ENCODE measurements at places on chromosomes 5 and 9.

- DNase-seq = no peak
Observed at GRCh38 chr5:164809821-164810220, 1304.4 kb downstream of the MAT2B start.

GRCh38 chr9:121210536-121210935, 8.9 kb upstream of the RAB14 start:
- no peak for DNase-seq

GRCh38 chr9:4055032-4055431, 244.8 kb downstream of the GLIS3 start:
- no peak for DNase-seq

DNA sequence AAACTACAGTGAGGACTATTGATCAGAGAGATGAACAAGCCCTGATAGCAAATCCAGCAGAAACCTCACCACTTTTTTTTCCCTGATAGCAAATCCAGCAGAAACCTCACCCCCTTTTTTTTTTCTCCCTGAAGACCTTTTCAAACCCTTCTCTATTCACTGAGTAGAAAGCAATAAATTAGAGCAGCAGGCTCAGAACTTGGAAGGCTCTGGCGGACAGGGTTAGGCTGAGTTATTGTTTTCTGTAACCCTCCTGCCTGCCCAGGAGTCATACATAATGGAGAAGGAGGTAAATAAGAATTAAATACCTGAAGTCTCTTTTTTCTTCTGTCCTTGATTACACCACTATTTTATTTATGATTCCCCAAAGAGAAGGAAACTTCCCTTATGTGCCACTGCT, 136.3 kb upstream of the SNX2 start:
- no peak for DNase-seq

DNA sequence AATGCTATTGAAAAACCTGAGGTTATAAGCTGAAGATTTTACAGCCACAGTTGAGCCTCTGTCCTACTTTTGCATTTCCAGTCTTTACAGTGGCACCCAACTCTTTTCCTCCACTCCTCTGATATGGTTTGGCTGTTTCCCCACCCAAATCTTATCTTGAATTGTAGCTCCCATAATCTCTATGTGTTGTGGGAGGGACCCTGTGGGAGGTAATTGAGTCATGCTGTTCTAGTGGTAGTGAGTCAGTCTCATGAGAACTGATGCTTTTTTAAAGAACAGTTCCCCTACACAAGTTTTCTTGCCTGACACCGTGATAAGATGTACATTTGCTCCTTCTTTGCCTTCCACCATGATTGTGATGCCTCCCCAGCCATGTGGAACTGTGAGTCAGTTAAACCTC, 646.1 kb upstream of the SEMA6A start:
- no peak for DNase-seq

DNA sequence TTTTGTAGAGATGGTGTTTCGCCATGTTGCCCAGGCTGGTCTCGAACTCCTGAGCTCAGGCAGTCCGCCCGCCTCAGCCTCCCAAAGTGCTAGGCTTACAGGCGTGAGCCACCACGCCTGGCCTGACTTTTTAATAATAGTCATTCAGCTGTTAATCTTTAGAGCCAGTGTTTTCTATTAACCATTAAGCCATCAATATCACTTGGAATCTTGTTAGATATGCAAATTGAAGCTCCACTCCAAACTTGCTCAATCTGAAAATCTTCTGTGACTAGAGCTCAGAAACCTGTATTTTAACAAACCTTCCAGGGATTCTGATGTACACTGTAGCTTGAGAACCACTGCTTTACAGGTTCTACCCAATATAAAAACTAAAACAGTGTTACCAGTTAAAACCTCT, 113.5 kb downstream of the CDC42SE2 start:
- DNase-seq = no peak

GRCh38 chr5:124203303-124203702, 543.1 kb downstream of the ZNF608 start:
- no peak for DNase-seq

DNA sequence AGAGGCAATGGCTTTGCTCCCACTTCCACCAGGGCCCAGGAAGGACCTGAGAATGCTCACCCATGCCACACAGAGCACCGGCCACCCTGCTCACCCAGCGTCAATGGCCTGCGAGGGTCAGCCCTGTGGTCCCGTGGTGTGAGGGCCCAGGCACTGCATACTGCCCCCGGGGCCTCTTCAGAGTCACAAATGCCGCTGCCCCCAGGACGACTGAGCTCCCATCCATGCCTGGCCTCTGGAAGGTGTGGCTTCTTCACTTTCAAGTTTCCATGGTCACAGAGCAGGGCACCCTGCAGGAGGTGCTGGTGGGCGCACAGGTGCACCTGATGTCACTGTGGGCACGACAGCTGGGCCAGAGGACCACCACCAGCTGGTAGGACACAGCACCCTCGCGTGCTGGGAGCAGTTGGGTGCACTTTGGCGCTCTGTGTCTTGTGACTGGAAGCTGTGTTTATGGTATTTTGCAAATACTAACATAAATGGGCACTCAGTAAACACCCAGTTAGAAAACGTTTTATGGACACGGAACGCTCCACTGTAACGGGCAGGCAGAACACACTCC, 12.5 kb upstream of the ZDHHC11 start:
- DNase-seq = no peak

- DNase-seq = no peak
Observed at GRCh38 chr9:567128-567746, 274.3 kb upstream of the DMRT1 start.

- DNase-seq = no peak
Observed at GRCh38 chr9:35557320-35557719, 47.7 kb upstream of the TESK1 start.

GRCh38 chr9:2199999-2200796, 185.1 kb downstream of the SMARCA2 start:
- DNase-seq = no peak

- DNase-seq = peak; percentile 73
Observed at GRCh38 chr9:128702949-128703615, 779 bp downstream of the PKN3 start.

GRCh38 chr9:136605988-136606660, 56.6 kb upstream of the EGFL7 start:
- DNase-seq = no peak

GRCh38 chr5:155735388-155735787, 591.6 kb upstream of the SGCD start:
- no peak for DNase-seq

- no peak for DNase-seq
Observed at GRCh38 chr5:1268666-1269065, 26.2 kb downstream of the TERT start.

DNA sequence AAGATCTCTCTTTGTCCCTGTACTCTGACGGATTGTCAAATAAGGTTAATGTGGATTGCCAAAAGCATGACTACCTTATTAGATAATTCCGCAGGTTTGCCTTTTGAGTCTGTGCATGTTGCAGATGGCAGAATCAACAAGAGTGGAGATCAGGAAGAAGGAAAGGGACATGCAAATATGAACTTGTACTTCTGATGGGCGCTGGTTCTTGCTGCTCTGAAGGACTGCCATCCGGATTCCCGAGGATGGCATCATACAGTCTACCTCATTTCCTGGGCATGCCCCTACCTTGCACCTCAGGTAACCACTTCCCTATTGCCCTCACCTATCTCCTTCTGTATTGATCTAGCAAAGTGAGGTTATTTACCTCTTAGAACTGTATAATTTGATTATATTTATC, 504.2 kb downstream of the ACTL7B start:
- no peak for DNase-seq

DNA sequence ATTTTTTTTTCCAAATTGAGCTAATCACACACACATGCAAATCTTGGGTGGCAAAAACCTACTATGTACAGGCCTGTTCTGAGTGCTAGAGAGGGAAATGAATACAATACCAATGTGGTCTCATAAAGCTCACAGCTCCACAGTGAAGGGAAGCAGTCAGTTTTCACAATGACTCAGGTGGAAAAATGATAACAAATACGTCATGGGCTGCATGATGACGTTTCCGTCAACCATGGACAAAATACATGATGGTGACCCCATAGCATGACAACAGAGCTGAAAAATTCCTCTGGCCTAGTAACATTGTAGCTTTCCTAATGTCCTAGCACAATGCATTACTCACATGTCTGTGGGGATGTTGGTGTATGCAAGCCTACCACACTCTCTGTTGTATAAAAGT, 252.5 kb downstream of the TRIM32 start:
- DNase-seq = no peak

DNA sequence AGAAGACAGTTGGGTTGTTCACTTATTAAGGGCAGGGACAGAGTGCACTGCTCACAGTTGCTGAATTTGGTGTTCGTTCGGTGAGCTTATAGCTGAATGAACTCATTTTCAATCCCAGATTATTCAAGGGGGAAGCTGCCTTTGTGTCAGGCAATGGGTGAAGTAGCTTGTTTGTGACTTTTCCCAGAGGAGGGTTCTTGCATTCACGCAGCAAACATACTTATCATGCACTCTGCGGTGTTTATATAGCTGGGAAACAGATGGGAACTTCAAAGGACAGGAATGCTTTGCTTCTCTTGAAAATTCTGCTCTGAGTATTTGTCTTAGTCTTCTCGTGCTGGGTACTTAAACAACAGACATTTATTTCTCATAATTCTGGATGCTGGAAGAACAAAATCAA, 64.7 kb upstream of the ABCA1 start:
- no peak for DNase-seq

DNA sequence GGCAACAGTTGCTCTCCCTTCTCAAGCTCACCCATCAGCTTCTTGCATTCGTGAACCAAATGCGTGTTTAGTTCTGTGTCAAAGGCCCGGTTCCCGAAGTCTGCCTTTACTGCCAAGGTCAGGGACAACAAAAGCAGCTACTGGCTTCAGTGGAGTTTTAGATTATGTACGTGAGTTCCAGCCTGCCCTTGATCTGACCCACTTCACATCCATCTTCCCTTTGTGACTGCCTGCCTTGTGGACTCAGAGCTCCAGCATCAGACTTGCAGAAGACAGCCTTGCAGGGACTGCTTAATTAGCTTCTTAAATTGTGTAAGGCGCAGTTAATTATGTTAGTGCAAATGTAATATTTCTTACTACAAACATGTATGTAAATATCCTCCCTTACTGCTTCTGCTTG, 774.7 kb upstream of the EDIL3 start:
- DNase-seq = no peak

GRCh38 chr5:58934629-58935097, 351.8 kb downstream of the RAB3C start:
- no peak for DNase-seq

- DNase-seq = no peak
Observed at GRCh38 chr9:13759551-13759950, 480.1 kb upstream of the MPDZ start.

DNA sequence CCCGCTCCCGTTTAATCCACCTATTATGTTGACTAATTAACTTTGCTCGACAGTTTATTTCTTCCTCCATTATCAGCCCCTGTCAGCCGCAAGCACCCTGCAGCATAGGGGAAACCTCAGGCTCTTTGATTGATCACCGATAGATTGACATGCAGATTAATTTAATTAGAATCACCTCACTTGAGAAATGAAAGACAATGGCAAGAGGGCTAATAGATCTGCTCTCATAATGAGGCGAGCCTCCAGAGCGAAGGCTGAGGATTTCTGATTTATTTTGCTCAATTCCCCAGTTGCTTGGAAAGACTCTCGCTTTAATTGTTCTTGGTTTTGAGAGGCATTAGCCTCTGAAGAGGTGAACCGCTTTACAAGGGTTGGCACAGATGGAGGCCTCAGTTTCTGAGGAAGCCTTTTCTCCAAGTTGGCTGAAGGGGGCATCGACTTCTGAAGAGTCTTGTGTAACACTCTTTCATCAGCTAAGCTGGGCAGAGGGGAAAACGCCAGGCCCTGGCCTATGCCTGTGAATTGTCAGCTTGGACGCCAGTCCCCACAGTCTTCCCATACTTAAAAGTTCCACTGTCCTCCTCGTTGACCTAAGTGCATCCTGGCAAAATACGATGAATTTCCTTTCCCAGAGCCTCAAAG, 275.4 kb downstream of the EBF1 start:
- DNase-seq = no peak

- no peak for DNase-seq
Observed at GRCh38 chr5:94103514-94104245, 362.3 kb upstream of the POU5F2 start.

Measured in posterior cingulate gyrus (tissue), 11 donors.